ENCODE measurements at places on chromosomes 13 and 19.
A peak's percentile ranks its signal among the peaks of the same experiment; 100 is the strongest.

DNA sequence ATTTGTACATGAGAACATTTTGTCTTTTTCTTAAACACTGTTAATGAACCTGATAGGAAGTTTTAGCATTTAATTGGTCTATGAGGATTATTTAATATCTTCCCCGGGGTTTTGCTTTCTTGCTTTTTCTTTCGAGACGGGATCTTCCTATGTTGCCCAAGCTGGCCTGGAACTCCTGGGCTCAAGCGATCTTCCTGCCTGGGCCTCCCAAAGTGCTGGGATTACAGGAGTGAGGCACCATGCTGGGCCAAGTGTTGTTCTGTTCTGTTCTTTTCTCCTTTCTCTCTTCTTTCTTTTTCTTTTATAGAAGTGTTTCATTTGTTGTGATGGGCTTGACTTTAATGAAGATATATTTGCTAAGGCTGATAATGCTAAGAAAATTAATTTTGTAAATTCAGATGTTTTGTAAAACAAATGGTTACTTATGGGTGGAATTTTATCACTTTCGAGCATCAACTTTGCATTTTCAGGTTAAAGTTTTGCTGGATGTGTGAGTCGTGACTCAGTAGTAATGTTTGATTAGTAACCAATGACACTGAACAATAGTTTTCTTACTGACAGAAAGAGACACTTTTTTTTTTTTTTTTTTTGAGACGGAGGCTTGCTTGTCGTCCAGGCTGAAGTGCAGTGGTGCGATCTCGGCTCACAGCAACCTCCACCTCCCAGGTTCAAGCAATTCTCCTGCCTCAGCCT, 2.2 kb downstream of the PAN3 start:
- no peak for DNase-seq

GRCh38 chr13:109200556-109200955, 571.1 kb downstream of the MYO16 start:
- no peak for DNase-seq

DNA sequence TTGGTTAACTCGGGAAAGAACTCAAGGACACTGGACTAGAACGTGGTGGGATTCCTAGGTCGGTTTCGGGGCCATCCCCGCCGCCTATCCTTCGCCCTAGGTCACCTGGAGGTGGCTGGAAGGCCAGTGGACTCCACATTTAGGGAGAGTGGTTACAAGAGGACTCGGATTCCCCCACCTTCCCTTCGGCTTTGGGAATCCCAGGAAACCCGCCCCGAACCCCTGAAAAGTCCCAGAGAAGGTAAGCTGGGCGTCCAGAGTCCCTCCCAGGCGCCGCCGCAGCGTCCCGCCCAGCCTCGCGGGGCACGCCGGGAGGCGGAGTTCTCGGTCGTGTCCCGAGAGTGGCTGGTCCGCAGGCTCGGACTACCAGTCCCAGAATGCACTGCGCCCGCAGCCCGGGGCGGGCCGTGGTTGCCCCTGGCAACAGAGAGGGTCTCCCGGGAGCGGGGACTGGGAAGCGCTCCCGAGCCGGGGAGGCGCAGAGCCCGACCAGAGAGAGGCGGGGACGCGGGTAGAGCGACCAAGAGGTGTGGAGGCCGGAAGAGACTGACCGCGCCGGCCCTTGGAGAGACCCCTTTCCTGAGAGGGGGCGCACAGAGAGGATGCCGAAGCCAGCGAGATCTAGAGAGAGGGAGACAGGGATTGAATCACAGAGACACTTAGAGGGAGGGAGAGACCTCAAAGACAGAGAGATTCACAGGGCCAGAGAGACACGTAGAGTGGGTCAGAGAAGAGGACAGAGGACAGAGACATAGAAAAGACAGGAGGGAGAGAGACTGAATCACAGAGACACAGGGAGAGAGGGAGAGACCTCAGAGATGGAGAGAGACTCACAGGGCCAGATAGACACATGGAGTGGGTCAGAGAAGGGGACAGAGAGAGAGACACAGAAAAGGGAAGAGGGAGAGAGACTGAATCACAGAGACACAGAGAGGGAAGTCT, 2.6 kb upstream of the PRKCG start:
- peak; percentile 60 for DNase-seq

- peak; percentile 34 for DNase-seq
These were observed 857 bp downstream of the IER2 start for GRCh38 chr19:13150931-13151604.

DNA sequence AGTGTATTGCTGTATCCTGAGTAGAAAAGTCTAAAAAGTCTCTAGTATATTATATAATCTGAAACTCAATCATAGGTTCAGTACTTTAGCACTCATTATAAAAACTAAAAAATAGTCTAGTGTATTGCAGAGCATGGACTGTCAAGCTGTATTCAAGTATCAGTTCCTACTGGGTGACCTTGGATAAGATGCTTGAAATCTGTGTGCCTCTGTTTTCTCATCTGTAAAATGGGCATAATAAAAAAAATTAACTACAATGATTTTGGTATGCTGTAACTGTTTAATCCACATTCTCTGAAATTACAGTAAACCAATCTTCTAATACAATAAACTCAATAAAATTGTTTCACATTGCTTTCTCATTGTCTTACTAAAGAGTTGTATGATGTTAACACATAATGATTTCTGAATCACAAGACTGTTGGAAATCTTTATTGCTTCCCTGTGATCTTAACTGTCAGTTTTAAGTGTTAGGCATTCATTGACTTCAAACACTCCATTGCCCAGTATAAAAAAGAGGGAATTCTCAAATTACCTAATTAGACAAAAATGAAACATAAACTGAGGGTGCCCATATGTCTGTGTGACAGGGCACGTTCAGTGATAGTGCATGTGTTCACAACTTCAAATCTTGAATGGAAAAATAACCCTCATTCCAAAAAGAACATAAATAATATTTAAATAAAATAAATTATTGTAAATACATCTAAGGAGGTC, 2.2 kb downstream of the STARD13 start:
- DNase-seq, result no peak

DNA sequence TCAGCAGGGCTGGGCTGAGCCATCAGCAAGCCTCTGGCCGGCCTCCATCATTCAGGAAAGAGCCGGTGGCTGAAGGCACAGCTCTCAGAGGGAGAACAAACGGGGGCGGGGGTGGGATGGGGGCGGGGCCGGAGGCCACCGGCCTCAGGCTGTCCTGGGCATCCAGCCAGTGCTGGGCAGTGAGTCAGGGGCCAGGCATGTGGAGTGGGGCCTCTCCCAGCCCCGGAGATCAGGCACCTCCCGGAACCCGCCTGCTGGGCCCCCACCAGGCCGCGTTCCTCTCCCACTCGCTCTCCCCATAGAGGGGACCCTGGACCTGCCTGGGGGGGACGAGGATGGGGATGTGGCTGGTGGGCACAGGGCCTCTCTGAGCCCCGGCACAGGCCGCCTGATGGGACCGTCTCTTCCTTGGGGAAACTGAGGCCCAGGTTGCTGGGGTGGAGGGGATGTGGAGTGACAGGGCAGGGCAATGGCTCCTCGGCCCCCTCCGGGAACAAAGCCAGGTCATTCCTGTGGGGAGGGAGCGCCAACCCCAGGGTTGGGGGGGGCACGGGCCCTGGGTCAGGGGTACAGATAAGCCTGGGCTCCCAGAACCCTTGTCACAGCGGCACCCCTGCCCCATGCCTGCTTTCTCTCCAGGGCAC, 12.9 kb downstream of the SPC24 start:
- no peak for DNase-seq

DNA sequence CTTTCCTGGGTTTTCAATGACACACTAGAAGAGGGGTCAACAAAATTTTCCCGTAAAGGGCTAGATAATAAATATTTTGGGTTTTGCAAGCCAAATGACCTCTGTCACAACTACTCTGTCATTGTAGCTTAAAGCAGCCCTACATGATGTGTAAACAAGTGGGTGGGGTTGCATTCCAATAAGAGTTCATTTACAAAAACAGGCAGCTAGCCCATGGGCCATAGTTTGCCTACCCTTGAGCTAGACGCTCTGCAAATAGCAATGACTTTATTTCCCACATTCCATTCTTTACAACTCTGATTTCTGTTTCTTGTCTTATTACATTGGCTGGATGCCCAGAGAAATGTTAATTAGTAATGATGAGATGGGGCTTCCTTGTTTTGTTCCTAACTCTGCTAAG, 76.0 kb downstream of the ZNF557 start:
- DNase-seq, result no peak

- no peak for DNase-seq
These were observed 9.1 kb downstream of the LRFN3 start for GRCh38 chr19:35945121-35945790.

- DNase-seq, result no peak
These were observed 290.4 kb downstream of the DACH1 start for GRCh38 chr13:71576571-71576970.

DNA sequence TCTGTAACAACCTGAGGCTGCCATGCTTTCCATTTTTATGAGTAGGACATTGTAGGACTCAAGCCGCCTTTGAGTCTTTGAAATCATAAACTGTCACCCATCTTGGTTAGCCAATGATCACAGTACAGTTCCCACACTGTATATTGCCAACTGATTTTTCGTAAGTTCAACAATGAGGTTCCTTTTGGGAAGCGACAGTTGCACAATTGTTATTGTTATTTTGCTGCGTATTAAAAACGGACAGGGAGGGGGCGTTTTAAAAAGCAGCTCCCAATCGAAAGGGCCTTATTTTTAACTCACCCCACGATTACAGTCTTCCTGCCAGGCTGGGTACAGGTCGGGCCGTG, 601 bp downstream of the SLC46A3 start:
- DNase-seq, result no peak

- DNase-seq, result no peak
These were observed 8.9 kb downstream of the PTGIR start for GRCh38 chr19:46615966-46616365.

DNA sequence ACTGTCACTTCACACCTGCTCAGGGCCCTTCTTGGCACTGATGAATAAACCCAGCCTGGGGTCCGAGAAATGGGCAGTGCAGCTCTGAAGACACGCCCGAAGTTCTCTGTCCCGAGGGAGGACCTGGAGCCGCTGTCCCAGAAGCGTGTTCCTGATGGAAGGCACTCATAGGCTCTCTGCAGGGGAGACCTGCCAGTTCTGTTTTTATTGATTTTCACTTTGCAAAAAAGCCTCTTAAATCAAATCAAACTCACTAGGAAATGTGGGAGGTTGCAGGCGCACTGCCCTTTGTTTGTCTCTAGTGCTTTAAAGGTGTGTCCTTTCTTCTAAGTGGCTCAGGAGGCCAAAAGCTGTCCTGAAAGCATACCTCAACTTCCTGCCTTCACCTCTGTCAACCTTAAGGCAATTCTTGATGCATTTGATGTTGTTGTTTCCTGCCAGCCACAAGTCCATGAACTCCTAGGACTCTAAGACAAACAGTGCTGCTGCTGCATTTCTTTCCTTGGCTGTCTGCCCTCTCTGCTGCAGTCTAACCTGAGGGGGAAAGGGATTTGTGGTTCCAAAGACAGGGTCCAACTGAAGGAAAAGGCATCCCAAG, 663.2 kb downstream of the UQCRFS1 start:
- DNase-seq, result no peak

- DNase-seq, result no peak
These were observed 130.8 kb downstream of the MYCBP2 start for GRCh38 chr13:77196052-77196618.

DNA sequence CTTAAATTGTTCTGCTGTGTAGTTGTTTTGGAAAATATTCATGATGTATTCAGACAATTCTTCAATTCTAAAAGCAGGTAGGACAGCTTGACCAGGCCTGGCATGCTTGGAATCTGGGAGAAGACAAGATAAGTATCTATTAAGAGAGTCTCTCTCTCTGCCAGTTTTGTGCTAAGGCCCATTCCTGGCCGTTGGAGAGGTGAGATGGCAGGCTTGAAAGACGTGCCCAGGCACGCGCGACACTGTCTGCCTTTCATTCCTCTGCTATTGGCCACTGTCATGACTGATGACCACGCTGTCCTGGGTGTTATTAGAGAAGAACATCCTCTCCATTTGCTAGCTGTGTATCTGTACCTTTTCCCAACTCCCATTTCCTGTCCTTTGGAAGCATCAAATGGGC, 90.3 kb downstream of the LHFPL6 start:
- no peak for DNase-seq

DNA sequence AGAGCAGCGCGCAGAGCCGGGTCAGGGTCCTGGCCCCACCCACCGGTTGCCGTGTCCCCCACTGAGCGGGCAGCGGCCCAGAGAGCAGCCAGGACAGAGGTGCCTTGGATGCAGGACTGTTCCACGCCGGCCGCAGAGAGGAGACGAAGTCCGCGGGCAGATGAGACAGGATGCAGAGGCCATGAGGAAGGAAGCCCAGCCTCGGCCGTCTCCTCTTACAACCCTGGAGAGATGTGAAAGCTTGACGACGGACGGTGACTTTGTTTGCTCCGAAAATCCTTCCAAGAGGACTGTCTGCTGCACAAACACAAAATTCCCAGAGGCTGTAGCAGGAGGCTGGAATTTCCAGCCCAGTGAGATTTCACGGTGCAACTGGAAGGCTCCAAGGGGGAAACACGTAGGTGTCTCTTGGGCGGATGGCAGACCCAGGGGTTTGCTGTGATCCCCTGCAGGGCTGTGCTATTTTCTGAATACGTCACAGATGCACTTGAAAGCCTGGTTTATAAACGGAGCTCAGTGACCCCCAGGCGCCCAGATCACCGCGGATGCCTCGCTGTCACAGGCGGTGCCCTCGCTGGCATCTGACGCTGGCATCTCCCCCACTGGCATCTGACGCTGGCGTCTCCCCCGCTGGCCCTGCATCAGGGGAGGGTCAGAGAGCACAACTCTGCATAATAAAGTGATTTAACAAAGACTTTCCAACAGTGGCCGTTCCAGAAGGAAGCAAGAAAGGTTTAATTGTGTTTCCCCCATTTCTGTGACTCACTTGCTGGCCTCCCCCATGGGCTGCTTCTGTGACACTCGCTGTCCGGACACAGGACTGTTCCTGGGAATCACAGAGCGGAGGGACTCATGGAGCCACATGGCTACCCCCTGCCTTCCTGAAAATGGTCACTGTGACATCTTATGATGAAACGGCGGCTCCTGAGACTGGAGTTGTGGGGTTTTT, 62.0 kb upstream of the C13orf46 start:
- DNase-seq, result no peak

- DNase-seq, result no peak
These were observed 3.9 kb downstream of the RPL28 start for GRCh38 chr19:55389386-55390317.

- peak; percentile 26 for DNase-seq
These were observed 17.9 kb downstream of the DEDD2 start for GRCh38 chr19:42199440-42200115.

DNA sequence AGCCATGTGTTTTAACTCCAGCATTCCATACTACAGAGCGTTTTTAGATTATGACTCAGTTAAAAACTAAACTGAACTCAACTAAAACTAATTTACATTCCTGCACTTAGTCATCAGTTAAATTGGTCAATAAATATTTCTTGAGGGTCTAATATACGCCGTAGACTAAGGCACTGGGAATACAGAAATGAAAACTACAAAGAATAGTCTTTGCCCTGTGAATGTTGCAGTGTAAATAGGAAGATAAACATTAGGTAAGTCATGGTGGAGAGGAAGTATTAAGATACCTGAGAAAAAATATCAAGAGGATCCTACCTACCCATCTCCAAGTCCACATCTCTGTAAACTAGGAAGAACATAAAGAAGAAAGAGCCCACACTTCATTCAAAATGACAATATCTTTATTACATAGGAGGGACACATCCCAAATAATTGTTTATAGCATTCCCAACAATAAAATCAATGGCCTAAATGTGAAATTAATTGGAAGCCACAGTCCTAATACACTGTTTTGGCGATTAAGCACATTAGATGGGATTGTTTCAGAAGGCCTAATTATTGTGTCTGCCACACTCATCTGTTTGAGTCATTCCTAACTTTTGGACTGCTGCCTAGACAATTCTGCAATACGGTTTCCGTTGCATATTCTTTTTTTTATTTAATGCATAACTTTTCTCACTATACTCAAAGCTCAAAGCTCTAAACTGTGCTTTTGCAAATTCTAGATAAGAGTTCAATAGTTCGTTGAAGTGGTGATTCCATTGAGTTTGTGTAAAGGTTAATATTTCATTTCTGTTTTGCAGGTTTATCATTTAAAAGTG, 52.9 kb downstream of the MBNL2 start:
- no peak for DNase-seq
